Foreskin melanocyte (primary cell): ENCODE measurements at places on chromosomes 4 and X.

DNA sequence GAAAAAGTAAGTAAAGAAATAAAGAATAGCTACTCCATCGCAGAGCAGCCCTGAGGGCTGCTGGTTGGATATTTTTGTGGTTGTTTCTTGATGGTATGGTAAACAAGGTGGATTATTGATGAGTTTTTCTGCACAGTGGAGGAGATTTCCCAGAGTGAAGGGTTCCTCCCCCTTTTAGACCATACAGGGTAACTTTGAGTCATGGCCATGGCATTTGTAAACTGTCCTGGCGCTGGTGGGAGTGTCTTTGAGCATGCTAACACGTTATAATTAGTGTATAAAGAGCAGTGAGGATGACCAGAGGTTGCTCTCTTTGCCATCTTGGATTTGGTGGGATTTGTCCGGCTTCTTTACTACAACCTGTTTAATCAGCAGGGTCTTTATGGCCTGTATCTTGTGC lies 128.2 kb downstream of the ASMT start:
- no peak for DNase-seq

- DNase-seq: no peak
These were observed 9.1 kb downstream of the NSD2 start for GRCh38 chr4:1880332-1880731.

- DNase-seq: no peak
These were observed 16.5 kb downstream of the SH3KBP1 start for GRCh38 chrX:19870710-19871490.

DNA sequence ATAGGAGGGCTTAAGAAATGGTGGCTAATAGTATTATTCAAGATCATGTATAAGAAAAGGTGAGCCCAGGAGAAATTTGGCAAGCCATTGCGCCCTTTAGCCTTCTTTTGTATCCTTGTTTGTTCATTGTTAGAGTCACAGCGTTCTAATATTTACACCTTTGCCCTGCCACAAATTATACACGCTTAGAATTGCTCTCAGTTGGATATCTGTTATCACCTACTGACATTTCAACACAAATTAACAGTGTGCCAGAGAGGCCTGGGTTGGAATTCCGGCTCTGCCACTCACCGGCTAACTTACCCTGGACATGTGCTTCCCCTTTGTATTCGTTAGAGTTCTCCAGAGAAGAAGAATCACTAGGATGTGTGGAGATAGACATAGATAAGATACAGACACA lies 148.7 kb upstream of the KIT start:
- no peak for DNase-seq

- DNase-seq: peak; percentile 98
These were observed 114.5 kb upstream of the KIT start for GRCh38 chr4:54543088-54543795.

- DNase-seq: no peak
These were observed 797.8 kb upstream of the GALNTL6 start for GRCh38 chr4:171015441-171015840.

- no peak for DNase-seq
These were observed 1.4 kb downstream of the MAGED1 start for GRCh38 chrX:51894697-51895336.

- DNase-seq: no peak
These were observed 135.9 kb upstream of the EOLA2 start for GRCh38 chrX:150074175-150074574.

GRCh38 chrX:71533851-71534561 lies 1.1 kb downstream of the OGT start:
- DNase-seq: peak; percentile 45

GRCh38 chr4:6404611-6405396 lies 67.6 kb downstream of the PPP2R2C start:
- DNase-seq: no peak

GRCh38 chr4:532588-533317 lies 33.7 kb downstream of the PIGG start:
- no peak for DNase-seq

- no peak for DNase-seq
These were observed 8.0 kb downstream of the CETN2 start for GRCh38 chrX:152822383-152823086.

DNA sequence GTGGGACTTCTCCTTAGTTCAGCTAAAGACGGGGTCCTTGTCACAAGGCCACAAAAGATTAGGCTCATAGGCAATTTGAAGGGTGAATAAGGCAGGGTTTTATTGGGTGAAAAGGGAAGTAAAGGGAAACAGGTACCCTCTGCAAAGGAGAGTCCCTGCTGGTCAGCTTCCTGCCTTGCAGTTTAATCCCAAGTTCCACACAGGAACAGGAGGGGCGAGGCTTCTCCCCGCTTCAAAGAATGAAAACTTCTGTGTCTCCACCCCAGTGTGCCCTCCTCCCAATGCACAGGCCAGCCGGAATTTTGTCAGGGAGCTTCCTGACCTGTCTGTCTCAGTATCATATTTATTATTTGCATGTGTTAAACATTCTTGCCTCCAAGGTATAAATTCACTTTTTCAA lies 37.1 kb downstream of the ITM2A start:
- no peak for DNase-seq

DNA sequence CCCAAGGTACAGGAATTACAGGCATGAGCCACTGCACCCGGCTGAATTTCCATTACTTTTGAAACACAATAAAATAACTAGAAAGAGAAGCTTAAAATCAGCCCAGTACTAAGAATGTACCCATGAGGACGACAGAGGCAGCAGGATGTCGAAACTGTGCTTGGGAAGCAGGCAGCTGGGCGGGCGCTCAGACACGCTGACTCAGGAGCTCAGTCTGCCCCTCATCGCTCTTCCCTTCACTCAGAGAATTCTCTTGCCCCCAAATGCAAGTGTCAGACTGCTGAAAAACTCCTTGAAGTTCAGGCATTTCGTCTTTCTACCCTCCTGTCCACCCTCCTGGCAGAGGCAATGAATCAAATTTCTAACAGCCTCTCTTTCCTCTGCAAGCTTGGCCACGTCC lies 41.0 kb upstream of the CDKN2AIP start:
- DNase-seq: no peak

GRCh38 chrX:64394059-64394873 lies 986 bp downstream of the MTMR8 start:
- no peak for DNase-seq

DNA sequence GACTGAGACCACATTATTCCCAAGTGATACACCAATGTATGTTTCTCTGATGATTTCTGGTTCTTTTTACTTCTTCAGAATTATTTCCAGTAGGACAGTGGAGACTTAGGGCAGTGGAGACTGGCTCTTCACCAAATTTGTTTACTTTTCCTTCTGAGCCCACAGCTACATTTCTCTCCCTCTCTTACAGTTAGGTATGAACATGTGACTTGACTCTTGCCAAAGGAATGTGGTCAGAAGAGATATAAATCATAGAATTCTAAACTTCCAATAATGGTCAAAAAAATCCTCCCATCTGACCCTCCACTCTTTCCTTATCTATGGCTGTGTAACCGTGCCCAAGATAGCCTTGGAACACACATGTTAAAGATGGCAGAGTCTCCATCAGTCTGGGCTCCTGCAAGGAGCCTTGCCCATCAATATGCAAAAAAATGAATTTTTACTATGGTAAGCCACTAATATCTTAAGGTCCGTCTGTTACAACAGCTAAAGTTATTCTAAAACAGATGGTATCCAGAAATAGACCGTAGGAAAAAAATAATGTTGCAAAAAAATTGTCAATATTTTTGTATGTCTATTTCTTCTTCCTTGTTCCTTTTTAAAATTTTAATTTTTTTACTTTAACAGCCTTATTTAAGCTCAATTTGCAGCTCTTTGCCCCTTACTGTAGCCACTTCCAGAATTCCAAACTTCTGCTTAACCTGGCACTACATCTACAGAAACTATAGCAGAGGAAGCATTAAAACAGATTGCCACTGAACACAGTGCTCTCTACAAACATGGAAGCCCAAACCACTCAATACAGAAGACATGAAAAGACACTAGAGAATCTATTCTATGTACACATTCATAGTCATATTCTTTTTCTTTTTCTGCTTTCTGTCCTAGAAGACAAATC lies 260.7 kb downstream of the COL25A1 start:
- no peak for DNase-seq

DNA sequence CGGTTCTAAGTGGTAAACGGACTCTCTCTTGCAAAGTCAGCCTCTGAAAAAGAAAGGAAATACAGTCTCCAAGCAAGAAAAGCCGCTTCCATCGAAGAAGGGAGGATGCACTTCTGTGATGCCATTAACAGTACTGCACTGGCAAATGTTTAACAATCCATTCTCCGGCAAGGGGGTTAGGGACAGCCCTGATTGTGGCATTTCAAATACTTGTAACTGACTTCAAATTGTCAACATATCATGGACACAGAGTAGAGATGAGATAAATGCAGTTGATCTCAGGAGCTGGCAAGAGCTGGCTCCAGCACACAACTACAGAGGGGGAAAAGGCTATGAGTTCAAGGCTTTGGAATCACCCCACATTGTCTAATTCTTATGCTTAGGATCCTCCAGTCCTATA lies 146.8 kb downstream of the SLC7A11 start:
- DNase-seq: no peak

- no peak for DNase-seq
These were observed 39.7 kb downstream of the REPS2 start for GRCh38 chrX:16986169-16986568.

DNA sequence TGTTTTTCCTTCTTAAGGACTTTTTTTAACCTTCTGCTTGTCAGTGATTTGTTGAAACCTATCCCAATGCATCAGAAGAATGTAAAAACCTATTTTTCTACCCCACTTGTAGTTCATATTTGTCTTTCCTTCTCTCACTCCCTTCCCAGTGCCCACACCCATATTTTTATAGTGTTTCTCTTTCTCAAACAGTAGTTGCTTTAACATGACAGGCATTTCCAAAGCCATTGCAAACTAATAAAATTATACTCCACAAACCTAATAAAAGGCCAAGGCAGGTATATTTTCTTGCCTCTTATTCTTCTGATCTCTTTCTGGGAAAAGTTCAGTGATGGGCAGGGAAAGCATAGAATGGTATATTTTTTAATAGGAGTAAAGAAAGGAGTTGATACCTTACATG lies 35.7 kb upstream of the FHDC1 start:
- no peak for DNase-seq

DNA sequence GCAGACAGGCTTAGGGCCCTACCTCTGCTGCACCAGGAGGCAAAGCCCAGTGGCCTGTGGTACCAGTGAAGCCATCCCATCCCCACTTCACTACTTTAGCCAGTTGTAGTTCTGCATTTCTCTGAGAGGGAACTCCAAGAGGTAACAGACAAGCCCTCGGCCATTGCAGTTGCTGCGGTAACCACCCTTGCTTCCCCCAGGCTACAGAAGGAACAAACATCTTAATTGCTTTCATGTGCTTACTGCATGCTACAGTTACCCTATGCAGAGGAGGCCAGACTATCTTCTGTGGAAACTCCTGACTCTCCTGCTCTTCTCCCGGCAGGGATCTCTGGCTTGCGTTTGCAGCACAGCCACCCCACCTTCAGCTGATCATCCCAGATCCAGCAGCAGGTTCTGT lies 67.8 kb downstream of the SPIN4 start:
- no peak for DNase-seq

DNA sequence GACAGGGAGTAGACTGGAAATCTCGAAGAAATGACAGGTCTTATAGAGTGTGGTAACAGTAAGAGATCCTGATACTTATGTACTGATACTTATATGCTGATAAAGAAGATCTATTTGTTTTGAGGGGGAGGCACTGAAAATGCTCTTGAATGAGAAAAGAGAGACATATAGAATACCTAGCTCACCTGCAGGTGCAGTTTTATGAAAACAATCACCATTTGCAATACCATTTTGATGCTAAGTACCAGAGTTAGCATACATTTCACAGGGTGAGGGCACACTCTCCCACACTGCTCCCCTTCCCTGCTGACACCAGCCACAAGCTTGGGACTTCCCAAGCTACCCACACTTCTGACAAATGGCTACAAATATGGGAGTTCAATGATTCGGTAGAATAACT lies 1490.1 kb upstream of the IGFBP7 start:
- DNase-seq: no peak

DNA sequence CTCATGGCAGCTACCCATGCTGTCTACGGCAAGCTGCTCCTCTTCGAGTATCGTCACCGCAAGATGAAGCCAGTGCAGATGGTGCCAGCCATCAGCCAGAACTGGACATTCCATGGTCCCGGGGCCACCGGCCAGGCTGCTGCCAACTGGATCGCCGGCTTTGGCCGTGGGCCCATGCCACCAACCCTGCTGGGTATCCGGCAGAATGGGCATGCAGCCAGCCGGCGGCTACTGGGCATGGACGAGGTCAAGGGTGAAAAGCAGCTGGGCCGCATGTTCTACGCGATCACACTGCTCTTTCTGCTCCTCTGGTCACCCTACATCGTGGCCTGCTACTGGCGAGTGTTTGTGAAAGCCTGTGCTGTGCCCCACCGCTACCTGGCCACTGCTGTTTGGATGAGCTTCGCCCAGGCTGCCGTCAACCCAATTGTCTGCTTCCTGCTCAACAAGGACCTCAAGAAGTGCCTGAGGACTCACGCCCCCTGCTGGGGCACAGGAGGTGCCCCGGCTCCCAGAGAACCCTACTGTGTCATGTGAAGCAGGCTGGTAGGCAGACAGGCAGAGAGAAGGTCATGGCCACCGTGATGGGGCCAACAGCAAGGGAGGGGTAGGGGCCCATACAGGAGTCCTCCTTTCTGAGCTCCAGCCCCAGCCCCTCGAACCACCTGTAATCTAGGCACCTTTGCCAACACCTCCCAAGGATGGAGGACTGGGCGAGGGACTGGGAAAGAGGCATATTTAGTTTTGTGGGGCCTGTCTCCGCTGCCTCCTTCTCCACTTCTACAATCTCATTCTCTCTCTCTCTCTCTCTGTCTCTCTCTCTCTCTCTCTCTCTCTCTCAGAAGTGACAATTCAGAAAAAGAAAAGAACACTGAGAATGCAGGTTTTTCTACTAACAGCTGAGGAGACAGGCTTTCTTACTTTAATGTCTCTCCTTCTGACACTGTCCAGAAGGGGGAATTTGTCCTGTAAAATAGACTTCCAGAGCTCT lies 4.7 kb upstream of the TSPYL2 start:
- DNase-seq: no peak

DNA sequence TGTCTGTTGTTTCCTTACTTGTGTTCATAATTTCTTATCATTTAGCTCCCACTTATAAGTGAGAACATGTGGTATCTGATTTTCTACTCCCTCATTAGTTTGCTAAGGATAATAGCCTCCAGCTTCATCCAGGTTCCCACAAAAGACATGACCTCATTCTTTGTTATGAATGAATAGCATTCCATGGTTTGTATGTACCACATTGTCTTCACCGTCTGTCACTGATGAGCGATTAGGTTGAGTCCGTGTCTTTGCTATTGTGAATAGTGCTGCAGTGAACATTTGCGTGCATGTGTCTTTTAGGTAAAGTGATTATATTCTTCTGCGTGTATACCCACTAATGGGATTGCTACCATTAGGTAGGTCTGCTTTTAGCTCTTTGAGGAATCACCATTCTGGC lies 624.3 kb upstream of the EPHA5 start:
- no peak for DNase-seq
